ENCODE measurements at places on chromosomes 11 and 22.

- no peak for DNase-seq
These were observed 185.0 kb downstream of the ADAMTS15 start for GRCh38 chr11:130633466-130633865.

DNA sequence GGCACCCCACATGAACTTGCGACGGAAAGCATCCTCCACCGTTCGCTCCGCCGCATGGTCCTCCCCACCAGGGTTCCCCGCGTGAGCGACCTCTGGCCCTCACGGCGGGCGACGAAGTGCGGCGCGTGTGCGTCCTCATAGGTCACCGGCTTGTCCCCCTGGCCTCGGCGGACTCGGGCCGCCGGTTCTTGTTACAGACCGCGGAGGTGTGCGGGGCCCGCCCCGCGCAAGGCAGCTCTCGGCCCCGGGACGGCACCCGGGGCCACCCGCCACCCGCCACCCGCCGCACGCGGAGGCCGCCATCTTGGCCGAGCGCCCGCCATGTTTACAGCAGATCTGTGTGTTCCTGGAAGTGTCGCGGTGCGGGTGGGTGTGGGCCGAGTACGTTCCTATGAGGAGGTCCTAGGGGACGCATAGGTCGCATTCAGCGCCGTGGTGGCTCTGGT is 3.5 kb upstream of the IFITM2 start:
- DNase-seq, result no peak

GRCh38 chr11:107250017-107250416 is 207.6 kb downstream of the CWF19L2 start:
- no peak for DNase-seq

DNA sequence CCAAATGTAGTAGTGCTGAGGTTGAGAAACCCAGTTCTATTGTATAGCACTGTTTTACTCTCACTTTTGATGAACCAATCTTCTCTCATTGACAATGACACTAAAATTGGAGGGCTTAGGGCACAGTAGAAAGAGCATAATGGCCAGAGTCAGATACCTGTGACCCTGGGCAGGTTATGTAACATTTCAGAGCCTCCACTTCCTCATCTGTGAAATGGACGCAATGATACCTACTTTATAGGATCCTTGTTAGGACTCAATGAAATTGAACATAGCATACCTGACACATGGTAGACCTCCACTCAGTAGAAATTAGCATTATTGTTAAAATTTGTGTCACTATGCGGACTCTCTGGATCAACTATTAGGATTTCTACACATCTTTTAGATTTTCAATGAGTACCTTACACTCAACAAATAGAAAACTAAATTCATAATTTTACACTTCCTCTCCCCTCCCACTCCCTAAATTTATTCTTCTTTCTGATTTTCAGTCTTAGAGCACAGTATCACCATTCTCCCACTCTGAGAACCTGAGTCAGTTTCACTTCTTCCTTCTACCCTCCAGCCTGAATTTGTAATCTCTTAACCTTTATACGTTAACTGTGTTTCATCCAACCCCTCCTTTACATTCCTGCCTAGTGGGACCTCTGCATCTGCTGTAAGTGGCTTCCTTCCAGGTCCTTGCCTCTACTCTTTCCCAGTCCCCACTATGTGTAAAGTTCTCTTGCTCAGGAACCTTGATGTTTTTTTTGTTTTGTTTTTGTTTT is 78.3 kb downstream of the MICAL2 start:
- DNase-seq, result no peak

GRCh38 chr11:125299821-125300220 is 135.3 kb downstream of the PKNOX2 start:
- DNase-seq, result no peak

DNA sequence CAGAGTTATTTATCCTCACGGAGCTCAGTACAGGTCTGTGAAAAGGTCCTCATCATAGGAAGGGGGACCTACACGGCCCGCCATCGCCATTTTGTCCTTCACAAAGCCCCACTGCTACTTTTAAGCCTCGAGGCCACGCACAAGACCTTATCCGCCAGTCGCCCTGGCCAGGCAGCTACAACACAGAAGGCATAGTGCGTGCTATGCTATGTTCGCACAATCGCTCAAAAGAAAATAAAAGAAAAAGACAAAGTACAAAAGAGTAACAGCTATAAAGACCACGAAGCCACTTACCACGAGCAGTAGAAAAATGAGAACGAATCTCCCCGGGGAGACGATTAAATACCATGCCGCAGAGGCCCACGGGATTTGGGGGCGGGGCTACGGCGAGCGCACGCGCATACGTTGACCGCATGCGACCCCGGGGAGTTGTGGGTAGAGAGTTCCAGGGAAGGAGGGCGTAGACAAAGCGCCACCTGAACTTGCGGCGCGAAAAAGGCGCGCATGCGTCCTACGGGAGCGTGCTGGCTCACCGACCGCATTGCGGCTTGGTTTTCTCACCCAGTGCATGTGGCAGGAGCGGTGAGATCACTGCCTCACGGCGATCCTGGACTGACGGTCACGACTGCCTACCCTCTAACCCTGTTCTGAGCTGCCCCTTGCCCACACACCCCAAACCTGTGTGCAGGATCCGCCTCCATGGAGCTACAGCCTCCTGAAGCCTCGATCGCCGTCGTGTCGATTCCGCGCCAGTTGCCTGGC is 16.4 kb upstream of the WDR74 start:
- peak; percentile 98 for DNase-seq

DNA sequence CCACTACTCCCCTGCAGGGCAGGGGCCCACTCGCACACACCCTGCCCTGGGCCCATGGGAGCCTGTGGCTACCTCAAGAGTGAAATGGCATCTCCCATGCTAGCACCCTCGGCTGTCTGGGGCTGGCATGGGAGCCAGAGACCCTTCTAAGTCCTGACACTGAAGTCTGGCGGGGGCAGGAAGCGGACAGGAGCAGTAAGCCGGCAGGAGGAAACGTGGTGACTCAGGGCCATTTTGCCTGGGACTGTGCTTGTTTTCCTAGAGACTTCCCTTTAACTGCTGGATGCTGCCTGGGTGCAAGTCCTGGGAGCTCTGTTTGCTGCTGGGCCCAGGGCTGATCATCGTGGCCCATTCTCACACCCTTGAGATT is 16.8 kb downstream of the RELT start:
- DNase-seq, result no peak

GRCh38 chr22:21633481-21633880 is 921 bp downstream of the CCDC116 start:
- no peak for DNase-seq

GRCh38 chr11:133726542-133726941 is 118.8 kb downstream of the SPATA19 start:
- no peak for DNase-seq

GRCh38 chr22:31932863-31933262 is 11.5 kb upstream of the YWHAH start:
- DNase-seq, result no peak

- no peak for DNase-seq
These were observed 87.3 kb upstream of the DBX1 start for GRCh38 chr11:20247591-20248007.

- no peak for DNase-seq
These were observed 1.7 kb downstream of the FGF3 start for GRCh38 chr11:69817265-69818230.

DNA sequence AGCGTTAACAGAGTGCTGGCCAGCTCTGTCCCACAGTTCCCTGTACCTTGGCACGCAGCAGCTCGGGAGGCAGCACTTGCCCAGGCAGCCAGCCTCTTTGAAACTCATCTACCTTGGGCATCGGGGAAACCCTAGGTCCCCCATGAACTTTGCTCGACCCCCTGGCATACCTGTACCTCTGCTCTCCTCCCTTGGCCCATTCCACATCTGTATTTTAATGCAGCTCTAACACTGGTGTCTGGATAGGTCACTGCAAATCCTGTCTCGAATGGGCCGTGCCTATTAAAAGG is 304.1 kb downstream of the TBC1D22A start:
- DNase-seq, result no peak

- DNase-seq, result no peak
These were observed 946.0 kb downstream of the FAM181B start for GRCh38 chr11:81787584-81788049.

- peak; percentile 95 for DNase-seq
These were observed 45.9 kb upstream of the RAB1B start for GRCh38 chr11:66222358-66223149.

- DNase-seq, result no peak
These were observed 124.1 kb upstream of the CSNK2A3 start for GRCh38 chr11:11476971-11477645.

- DNase-seq, result no peak
These were observed 55.0 kb downstream of the ZNRF3 start for GRCh38 chr22:28938286-28938833.

DNA sequence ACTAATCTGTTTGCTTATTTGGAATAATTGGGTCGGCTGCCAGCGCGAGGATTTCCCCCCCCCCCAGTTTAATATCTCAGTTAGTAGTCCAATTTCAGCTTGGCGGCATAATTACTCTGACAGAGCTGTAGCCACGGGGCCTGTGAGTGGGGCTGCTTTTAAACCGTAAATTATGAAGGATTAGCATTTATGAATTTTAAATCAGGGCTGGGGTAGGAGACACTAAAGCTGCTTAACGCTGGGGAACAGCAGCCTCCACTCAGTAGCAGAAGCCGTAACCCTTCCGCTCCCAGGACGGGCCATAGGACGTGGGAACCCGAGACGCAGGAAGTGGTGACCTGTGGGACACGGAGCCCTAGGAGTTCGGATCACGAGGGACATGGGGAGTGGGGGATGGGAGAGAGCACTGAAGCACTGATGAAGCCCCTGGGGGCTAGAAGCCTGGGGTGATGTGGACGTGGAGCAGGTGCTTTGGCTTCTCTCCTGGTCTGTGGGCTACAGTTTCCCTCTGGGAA is 66.2 kb upstream of the LMO1 start:
- no peak for DNase-seq

DNA sequence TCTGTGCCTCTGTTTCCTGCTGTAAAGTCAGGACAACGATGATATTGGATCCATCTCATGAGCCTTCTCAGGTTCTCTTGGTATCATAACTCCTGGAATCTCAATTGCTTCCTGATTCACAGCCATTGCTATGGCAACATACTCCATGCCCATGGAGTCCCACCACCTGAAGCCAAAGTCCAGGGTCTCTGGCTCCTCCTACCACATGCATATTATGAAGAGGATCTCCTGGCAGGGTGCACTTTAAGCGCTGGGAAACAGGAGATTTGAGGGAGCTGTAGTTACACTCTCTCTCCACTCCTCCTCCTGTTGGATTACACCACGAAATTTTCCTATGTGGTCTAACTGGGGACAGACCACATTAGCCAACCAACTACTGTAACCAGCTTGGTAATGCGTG is 130.9 kb upstream of the SEZ6L start:
- no peak for DNase-seq

DNA sequence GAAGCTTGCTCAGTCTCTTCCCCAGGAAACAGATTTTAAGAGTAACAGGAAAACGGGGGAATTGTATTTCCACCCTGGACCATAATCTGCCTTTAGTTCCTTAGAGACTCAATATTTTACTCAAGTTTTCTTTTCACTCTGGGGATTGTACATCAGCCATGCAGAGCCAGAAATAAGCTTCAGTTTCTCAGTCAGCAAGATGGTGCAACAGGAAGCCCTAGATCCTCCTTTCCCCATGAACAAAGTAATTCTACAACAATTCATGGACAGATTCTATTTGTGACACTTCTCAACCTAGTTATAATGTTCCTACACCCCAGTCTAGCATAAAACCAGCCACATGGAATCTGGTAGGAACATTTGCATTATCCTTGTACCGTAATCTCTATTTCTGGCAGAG is 24.7 kb downstream of the OR8B2 start:
- DNase-seq, result no peak

GRCh38 chr22:30121960-30122359 is 41.7 kb downstream of the HORMAD2 start:
- no peak for DNase-seq

DNA sequence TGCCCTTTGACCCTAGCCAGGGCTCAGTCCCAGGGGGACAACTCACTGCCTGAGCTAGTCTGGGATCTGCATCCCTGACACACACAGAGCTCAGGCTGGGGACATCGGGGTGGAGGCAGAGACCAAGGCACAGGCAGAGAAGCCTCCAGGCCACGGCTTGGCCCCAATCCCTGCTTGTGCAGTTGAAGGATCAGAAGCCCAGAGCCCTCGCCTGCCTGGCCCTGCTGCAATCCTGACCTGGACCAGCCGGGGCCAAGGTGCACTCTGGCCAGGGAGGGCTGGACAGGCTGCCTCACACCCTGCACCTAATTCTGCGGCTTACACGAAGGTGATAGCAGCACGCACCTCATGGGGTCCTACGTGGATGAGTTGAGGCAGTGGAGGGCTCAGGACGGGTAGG is 34.6 kb downstream of the WNT7B start:
- no peak for DNase-seq

DNA sequence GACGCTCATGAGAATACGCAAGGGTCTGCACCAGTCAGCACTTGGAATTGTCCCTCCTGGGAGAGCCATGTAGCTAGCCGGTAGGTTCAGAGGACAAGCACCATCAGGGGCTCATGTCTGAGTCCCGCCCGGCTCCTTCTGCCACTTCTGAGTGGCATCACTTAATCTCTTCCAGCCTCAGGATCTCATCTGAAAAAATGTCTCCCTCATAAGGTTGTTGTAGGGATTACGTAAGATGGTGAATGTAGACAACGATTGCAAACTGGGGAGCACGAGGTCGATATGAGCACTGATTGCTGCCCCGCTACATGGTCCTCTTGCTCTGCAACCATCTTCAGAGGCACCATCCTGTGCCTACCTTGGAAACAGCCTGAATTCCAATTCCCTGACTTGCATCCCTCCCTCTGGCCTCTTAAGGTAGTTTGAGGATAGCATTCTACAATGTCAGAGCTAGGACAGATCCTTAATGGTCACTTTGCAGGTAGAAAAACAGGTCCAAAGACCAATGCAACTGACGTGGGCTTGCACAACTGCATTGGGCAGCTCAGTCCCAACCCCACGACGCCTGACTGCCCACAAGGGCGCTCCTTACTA is 115.8 kb upstream of the TMEM45B start:
- DNase-seq, result no peak

- no peak for DNase-seq
These were observed 12.0 kb downstream of the C11orf58 start for GRCh38 chr11:16750417-16750816.

GRCh38 chr22:42364604-42365110 is 67.5 kb downstream of the NFAM1 start:
- no peak for DNase-seq

GRCh38 chr22:30867746-30868662 is 100.6 kb downstream of the MORC2 start:
- no peak for DNase-seq

- DNase-seq, result no peak
These were observed 831 bp upstream of the TMEM135 start for GRCh38 chr11:87036756-87037449.

- no peak for DNase-seq
These were observed 9.3 kb downstream of the PRCP start for GRCh38 chr11:82890936-82891335.

DNA sequence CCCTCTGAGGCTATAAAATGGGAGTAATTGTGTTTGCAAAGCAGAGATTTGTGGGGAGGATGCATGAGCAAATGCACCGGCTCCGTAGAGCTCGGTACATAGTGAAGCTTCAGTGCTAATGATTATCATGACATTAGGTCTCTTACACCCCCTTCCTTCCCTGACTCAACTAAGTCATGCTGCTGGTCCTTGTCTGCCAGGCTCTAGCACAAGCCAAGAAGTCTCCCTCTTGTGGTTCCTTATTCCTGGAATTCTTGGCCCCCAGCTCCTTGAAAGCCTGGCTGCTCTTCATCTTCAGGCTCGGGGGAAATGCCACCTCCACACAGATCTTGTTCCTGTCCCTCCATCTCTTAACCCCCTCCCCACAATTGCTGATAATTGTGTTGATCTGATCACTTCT is 45.7 kb upstream of the SYT13 start:
- DNase-seq, result no peak

- no peak for DNase-seq
These were observed 12.6 kb upstream of the UPB1 start for GRCh38 chr22:24482575-24482974.
